Activated CD8-positive, alpha-beta T cell treated with anti-CD3 and anti-CD28 coated beads for 36 hours (primary cell): ENCODE measurements at places on chromosomes 16 and 17. TPM values are rescaled to one million over a fixed set of nuclear protein-coding genes. Genes with fewer than 3 reads are reported as not detected.

GRCh38 chr16:12315330-12316136 lies 339.0 kb downstream of the SNX29 start:
- H3K36me3 ChIP-seq = no peaks in the 10 kb centered on the region
- H3K27ac ChIP-seq = peak overlapping the region; percentile 37

DNA sequence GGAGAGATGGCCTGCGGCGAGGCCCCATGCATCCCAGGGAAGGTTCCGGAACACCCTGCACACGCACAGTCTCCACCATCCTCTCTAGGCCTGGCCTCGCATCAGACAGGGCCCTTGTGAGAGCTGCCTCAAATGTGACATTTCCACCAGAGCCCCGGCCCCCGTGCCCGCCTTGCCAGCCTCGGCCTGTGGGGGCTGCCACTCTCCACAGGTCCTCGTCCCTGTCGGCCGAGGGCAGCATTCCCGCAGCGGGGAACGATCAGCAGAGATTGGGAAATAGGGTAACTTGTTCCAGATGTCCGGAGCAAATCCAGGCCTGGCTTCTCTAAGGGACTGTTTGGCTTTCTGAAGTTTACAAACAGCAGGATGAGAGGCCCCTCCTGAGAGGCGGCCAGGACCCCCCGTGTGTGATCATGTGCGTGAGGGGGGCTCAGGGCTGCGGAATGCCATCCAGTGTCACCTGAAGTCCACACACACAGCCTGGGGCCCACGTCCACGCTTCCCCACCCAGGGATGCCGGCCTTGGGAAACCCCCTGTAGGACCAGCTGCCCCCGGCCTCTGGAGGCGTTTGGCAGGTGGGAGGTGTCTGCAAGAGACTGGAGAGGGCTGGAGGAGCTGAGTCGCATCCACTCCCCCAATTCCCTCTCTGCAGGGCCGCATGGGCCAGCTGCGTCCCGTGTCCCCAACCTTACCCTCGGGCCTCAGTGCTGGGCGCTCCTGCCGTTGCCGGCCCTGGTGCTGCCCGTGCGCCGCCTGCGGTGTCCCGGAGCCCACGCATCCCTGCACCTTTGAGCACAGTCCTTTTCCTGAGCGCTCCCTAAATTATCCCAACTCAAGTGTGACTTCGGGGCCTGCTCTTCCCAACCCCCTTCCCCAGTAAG lies 70.4 kb downstream of the ZDHHC7 start:
- no peak overlapping the region for H3K27ac ChIP-seq
- H3K4me3 ChIP-seq = no peak overlapping the region
- no peaks in the 10 kb centered on the region for H3K27me3 ChIP-seq
- DNase-seq = no peak
- no peaks in the 10 kb centered on the region for H3K36me3 ChIP-seq

GRCh38 chr16:50460538-50461399 lies 87.4 kb upstream of the NKD1 start:
- no peaks in the 10 kb centered on the region for H3K36me3 ChIP-seq
- H3K27ac ChIP-seq = no peak overlapping the region
- no peak overlapping the region for H3K4me3 ChIP-seq
- peaks cover 4% of the 10 kb centered on the region for H3K27me3 ChIP-seq
- DNase-seq = no peak

- no peak overlapping the region for H3K4me3 ChIP-seq
- H3K36me3 ChIP-seq = peaks cover 15% of the 10 kb centered on the region
- H3K4me1 ChIP-seq = peaks cover 15% of the 10 kb centered on the region
Measured at GRCh38 chr16:4700380-4700996, 7.1 kb downstream of the NUDT16L1 start.

GRCh38 chr17:50853015-50853615 lies 13.0 kb downstream of the TOB1 start:
- DNase-seq = no peak
- H3K4me3 ChIP-seq = no peak overlapping the region
- no peaks in the 10 kb centered on the region for H3K36me3 ChIP-seq

DNA sequence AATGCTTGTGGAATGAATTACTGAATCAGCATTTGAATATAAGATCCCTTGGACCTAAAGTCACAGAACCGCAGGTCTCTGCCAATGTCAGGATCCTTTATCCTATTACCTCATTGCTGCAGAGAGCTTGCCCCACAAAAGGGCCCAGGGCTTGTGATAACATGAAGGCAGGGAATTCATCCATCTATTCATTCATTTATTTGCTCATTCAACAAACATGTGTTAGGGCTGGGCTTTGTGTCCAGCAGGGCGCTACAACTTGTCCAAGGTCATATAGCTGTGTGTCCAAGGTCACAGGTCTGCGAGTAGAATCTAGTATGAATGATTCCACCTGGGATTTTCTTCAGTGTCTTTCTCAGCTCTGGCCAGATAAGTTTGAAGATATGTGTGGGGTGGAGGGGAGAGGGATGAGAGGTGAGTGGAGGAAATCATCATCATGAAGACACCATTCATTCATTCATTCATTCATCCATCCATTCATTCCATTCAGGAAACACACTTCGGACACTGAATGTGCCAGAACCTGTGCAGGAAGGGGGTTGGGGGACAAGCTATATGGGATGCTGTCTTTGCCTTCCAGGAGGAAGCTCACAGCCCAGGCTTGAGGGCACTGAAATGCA lies 1.3 kb upstream of the UNC45B start:
- no peak for DNase-seq
- H3K4me3 ChIP-seq = no peak overlapping the region
- H3K4me1 ChIP-seq = peaks cover 8% of the 10 kb centered on the region
- H3K27me3 ChIP-seq = no peaks in the 10 kb centered on the region
- peaks cover 2% of the 10 kb centered on the region for H3K36me3 ChIP-seq

DNA sequence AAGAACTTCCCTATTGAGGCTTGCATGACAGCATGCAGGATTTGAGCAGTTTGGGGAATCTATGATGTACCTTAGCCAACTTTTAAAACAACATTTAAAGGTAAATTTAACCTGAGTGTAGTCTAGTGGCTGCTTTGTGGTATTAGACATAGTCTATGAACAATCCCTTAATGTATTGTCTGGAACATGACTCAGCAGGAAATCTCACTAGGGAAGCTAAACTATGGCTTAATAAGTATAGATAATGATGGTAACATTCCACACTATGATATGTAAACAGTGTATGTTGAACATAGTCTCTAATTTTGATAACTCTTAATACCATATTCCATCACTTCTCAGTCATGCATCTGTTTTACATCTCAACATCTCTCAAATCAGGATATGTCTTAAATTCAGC lies 52.1 kb upstream of the SLC12A3 start:
- no peak overlapping the region for H3K27ac ChIP-seq
- no peaks in the 10 kb centered on the region for H3K27me3 ChIP-seq
- no peak for DNase-seq
- no peak overlapping the region for H3K4me3 ChIP-seq
- peaks cover 7% of the 10 kb centered on the region for H3K36me3 ChIP-seq

DNA sequence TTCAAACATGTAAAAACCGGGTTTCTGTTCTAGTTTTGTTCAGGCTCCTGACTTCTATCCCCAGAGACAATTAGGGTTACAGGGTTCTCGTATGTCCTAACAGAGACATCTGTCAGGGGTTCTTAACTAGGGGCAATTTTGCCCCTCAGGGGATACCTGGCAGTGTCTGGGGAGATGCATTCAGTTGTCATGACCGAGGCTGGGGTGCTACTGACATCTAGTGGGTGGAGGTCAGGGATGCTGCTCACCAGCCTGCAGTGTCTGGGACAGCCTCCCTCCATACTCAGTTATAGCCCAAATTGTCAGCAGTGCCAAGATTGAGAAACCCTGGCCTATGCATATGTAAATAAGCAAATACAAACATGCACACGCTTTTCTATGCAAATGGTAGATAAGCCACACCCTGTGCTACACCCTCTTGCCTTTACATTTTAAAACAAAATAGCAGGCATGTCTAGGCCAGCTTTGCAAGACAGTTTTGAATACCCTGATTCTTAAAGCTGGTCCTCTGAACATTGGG lies 37.4 kb downstream of the CLEC16A start:
- peaks cover 27% of the 10 kb centered on the region for H3K36me3 ChIP-seq
- no peak overlapping the region for H3K27ac ChIP-seq
- no peaks in the 10 kb centered on the region for H3K27me3 ChIP-seq
- H3K4me3 ChIP-seq = no peak overlapping the region
- DNase-seq = peak; percentile 69

- H3K27ac ChIP-seq = no peak overlapping the region
- no peaks in the 10 kb centered on the region for H3K27me3 ChIP-seq
- H3K36me3 ChIP-seq = no peaks in the 10 kb centered on the region
Measured at GRCh38 chr17:17055286-17056155, 13.3 kb downstream of the MPRIP start.

GRCh38 chr16:78198288-78198687 lies 98.8 kb downstream of the WWOX start:
- H3K27me3 ChIP-seq = no peaks in the 10 kb centered on the region
- H3K4me1 ChIP-seq = peaks cover 3% of the 10 kb centered on the region
- H3K36me3 ChIP-seq = no peaks in the 10 kb centered on the region
- no peak for DNase-seq
- H3K4me3 ChIP-seq = no peak overlapping the region
- H3K27ac ChIP-seq = no peak overlapping the region

DNA sequence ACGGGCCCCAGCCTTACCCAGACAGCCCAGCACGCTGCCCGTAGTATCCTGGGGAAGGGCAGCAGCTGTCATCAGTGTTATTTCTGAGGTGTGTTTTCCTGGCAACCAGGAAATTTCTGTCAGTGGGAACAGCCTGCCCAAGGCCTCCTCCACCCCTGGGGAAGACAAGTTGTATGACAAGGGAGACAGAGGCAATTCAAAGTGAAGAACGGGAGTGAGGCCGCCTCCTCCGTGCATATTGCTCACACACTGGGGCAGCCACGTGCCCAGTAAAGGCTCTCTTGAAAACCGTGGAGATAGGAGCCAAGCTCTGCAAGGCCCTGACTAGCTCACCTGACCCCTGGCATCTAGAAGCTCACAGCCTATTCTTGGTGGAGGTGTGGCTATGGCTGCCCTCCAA lies 57.6 kb downstream of the RAI1 start:
- H3K27ac ChIP-seq = no peak overlapping the region
- no peak overlapping the region for H3K4me3 ChIP-seq
- H3K36me3 ChIP-seq = no peaks in the 10 kb centered on the region
- no peaks in the 10 kb centered on the region for H3K27me3 ChIP-seq
- no peak for DNase-seq

DNA sequence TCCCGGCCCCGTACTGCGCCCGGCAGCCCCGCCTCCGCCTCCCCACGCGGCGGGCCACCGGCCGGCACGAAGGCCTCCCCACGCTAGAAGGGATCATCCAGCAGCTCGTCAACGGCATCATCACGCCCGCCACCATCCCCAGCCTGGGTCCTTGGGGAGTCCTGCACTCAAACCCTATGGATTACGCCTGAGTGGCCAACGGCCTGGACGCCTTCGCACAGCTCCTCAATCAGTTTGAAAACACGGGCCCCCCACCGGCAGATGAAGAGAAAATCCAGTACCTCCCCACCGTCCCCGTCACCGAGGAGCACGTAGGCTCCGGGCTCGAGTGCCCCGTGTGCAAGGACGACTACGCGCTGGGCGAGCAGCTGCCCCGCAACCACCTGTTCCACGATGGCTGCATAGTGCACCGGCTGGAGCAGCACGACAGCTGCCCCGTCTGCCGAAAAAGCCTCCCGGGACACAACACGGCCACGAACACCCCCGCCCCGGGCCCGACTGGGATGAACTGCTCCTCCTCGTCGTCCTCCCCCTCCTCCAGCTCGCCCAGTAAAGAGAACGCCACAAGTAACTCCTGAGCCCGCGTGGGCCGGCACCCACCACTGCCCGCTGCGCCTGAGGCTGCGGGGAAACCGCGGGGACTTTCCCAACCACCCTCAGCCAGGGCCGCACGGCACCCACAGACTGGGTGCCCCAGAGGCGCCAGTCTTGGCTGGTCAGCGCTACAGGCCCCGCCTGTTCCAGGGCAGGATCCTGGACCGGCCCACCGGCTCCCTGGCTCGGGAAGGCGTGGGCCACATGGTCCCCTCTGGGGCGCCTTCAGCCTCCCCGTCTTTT lies 39.0 kb upstream of the AKAP1 start:
- peak overlapping the region; percentile 44 for H3K27ac ChIP-seq
- no peaks in the 10 kb centered on the region for H3K36me3 ChIP-seq
- H3K4me3 ChIP-seq = peak overlapping the region; percentile 69
- peaks cover 20% of the 10 kb centered on the region for H3K4me1 ChIP-seq

GRCh38 chr17:42519546-42520491 lies 16.2 kb upstream of the NAGLU start:
- H3K4me3 ChIP-seq = no peak overlapping the region
- H3K36me3 ChIP-seq = no peaks in the 10 kb centered on the region
- no peak for DNase-seq
- H3K27ac ChIP-seq = no peak overlapping the region

DNA sequence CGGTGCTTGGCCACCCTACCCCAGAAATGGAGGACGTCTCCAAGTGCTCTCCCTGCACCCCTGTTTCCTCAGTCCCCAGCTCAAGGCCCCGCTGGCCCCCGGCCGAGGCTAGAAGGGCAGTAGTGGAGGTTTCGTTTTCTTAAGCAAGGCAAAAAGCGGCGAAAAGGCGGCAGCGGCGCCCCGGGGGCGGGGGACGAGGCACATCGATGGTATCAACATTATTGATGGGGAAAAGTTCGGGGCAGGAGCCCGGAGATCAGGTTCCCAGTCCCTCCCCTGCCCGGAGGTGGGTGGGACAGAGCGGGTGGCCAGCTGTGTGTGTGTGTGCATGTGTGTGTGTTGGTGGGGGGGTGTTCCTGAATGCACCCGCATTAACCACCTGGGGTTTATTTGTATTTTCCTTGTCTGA lies 4.1 kb upstream of the SALL1 start:
- H3K27ac ChIP-seq = no peak overlapping the region
- H3K4me3 ChIP-seq = no peak overlapping the region
- peaks cover 7% of the 10 kb centered on the region for H3K4me1 ChIP-seq
- H3K27me3 ChIP-seq = peaks cover 53% of the 10 kb centered on the region

DNA sequence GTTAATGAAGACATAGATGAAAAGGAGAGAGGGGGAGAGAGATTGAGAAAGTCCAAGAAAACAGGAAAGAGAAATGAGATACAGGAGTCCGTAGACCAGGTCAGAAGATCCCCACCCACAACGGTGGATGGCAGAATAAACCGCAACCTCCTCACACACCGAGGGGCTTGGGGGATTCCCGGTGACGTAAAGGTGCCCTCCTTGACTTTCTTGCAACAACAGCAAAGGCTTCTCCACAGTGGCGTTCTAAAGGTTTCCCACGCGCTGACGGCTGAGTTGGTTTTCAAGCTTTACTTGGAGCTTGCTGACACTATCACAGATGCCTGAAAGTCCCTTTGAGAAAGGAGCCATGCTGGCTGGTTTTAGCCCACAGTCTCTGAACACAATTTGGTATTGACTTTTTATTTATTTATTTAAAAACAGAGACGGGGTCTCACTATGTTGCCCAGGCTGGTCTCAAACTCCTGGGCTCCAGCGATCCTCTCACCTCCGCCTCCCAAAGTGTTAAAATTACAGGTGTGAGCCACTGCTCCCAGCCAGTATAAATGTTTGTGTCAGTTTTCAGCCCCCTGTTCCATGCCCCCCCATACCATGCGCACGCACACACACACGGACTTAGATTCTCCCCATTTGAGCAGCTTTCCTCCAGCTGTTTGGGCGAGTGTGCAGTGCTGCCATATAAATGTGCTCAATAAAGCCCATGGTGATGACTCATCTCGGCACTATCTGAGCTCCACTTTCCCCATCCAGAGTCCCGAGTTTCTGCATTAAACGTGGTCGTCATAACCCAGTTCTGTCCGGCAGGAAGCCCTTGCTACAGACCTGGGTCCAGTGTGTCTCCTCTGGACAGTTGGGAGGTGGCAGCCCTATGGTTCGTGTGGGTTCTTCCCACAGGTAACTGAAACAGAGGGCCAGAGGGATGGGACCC lies 33.0 kb upstream of the SEC14L1 start:
- peak overlapping the region; percentile 79 for H3K27ac ChIP-seq
- H3K4me1 ChIP-seq = peaks cover 45% of the 10 kb centered on the region
- no peaks in the 10 kb centered on the region for H3K27me3 ChIP-seq
- peaks cover 15% of the 10 kb centered on the region for H3K36me3 ChIP-seq
- peak; percentile 93 for DNase-seq

Gene TEKT5
- total RNA-seq = 0.43 TPM
